ENCODE measurements at places on chromosomes 3 and 15. TPM values are rescaled to one million over a fixed set of nuclear protein-coding genes. Genes with fewer than 3 reads are reported as not detected.

The VPS33B gene
- 26.5 TPM for total RNA-seq

The CORO2B gene
- total RNA-seq: 0.07 TPM

The MESP2 gene
- not detected for total RNA-seq

The CMTM8 gene
- total RNA-seq: 11.6 TPM

The SLC12A8 gene
- 0.48 TPM for total RNA-seq

The UROC1 gene
- total RNA-seq: not detected

GRCh38 chr15:38517312-38517975 lies 47.2 kb downstream of the RASGRP1 start:
- no peak for DNase-seq

- peak; percentile 19 for DNase-seq
Observed at GRCh38 chr3:11250902-11251806, 21.0 kb upstream of the ATG7 start.

DNA sequence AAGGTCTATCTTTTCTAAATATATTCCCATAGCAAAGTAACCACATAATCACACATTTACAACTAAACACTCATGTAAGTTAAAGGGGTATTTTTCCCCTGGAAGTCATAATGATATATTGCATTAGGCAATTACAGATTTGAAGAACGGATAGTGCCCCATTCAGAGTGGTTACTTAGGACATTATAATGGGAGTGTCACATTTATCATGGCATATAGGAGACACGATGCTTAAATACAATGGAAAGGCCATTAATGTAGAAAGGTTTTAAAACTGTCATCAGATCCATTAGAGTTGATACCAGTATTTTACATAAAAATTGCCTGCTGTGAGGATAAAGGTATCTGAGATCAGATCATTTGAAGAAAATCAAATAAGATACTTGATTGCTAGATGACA lies 582.0 kb upstream of the SEMA6D start:
- DNase-seq: no peak

GRCh38 chr3:28215407-28215806 lies 26.0 kb upstream of the CMC1 start:
- DNase-seq: no peak

- no peak for DNase-seq
Observed at GRCh38 chr3:137759505-137759904, 4.6 kb upstream of the SOX14 start.

- no peak for DNase-seq
Observed at GRCh38 chr3:197269024-197269423, 29.4 kb downstream of the DLG1 start.

GRCh38 chr3:190581041-190581541 lies 67.2 kb downstream of the IL1RAP start:
- DNase-seq: no peak

GRCh38 chr3:25578059-25578458 lies 86.6 kb downstream of the TOP2B start:
- DNase-seq: no peak

- DNase-seq: no peak
Observed at GRCh38 chr15:59208613-59209249, 2.1 kb downstream of the LDHAL6B start.

DNA sequence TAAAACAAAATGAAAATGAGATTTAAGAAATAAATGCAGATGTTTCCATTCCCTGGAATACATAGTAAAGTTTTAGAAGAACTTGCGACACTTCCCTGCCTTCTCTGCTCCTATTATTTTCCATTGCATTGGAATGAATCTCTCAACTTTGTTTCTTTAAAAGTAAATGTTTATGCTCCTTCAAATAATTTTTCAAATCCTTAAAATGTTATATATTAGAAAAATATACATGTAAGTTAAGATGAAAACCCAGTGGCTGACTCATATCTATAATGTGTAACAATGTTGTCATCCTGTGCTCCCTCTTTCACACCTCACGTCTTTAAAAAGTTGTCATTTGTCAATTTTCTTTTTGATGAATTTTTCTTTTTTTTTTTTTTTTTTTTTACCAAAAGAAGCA lies 3.6 kb downstream of the RBMS3 start:
- no peak for DNase-seq

DNA sequence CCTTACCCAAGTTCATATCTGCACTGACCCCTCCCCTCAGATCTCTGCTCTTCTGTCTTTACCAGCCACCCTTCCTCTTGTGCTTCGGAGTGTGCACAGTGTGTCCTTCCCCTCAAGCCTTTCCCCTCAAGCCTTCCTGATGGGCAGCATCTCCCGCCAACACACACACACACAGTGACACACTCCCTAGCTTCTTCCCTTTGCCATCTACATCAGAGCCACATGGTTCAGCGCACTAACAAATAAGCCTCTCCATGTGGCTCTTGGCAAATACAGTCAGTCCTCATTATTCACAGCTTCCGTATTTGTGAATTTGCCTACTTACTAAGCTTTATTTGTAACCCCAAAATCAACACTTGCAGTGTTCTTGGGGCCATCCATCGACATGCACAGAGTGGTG lies 37.5 kb downstream of the SH3BP5 start:
- DNase-seq: no peak

DNA sequence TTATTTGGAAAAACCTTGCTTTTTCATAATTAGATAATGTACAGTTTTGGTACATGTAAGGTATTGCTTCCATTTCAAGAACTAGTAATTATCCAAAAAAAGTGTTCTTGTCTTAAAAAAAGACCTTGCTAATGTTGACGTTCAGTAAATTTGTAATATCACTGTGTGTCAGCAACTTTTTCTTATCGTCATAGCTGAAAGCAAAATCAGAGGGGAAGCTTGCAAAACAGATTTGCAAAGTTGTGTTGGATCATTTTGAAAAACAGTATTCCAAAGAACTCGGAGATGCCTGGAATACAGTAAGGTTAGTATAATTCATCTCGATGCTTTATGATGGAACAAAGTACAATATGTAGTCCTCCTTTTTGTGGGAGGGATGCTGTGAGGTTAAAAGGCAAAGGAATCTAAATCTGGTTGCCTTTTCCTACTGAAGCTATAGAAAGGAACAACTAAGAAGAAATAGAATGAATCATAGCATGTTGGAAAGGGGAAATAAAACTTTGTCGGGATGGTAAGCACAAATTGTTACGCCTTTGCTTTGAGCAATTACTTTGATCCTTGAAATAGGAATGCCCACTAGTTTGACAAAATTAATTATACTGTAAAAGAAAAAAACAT lies 1.5 kb downstream of the NSUN3 start:
- no peak for DNase-seq

GRCh38 chr15:93202405-93202804 lies 113.4 kb upstream of the RGMA start:
- DNase-seq: no peak

Measured in activated CD4-positive, alpha-beta memory T cell treated with anti-CD3 and anti-CD28 coated beads for 36 hours (primary cell).